ENCODE measurements at places on chromosomes 3 and 15. TPM values are rescaled to one million over a fixed set of nuclear protein-coding genes. Genes with fewer than 3 reads are reported as not detected.

DNA sequence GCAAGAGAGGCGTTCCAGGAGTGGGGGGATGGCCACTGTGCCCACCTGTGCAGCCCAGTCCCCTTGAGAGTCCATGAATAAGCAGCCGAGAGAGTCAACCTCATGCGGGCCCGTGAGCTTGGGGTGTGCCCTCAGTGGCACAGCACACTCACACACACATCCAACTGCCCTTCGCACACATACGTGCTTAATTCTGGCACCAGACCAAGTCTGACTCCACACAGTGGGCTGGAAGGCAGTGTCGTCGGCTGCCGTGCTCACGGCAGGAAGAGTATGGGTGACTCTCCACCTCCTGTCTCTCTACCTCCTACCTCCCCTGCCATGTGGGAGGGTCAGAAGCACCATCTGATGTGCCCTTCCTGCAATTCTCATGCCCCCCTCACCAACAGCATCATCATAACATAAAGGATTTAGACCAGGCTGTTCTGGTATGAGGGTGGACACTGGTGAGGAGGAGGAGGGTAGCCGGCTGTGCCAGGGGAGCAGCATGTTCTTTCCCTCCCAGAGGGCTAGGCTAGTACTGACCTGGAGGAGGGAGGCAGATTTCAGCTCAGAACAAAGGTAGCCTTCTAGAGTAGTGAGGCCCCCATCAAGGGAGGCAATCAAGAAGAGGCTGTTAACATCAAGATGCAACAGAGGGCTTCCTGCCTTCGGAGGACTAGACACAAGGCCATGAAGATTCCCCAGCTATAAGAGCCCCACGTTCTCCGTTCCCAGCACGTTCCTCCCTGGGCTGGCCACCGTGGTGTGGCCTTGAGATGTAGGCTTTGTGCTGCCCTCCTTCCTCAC, 5.3 kb upstream of the STRA6 start:
- no peaks in the 10 kb centered on the region for H3K27me3 ChIP-seq
- H3K27ac ChIP-seq = no peak overlapping the region
- no peak for DNase-seq
- H3K4me3 ChIP-seq = no peak overlapping the region

GRCh38 chr3:72412340-72412956, 435.8 kb downstream of the SHQ1 start:
- no peak for DNase-seq
- H3K27ac ChIP-seq = no peak overlapping the region
- H3K27me3 ChIP-seq = no peaks in the 10 kb centered on the region

GMNC gene
- not detected for total RNA-seq

DNAH12 gene
- not detected for total RNA-seq

DNA sequence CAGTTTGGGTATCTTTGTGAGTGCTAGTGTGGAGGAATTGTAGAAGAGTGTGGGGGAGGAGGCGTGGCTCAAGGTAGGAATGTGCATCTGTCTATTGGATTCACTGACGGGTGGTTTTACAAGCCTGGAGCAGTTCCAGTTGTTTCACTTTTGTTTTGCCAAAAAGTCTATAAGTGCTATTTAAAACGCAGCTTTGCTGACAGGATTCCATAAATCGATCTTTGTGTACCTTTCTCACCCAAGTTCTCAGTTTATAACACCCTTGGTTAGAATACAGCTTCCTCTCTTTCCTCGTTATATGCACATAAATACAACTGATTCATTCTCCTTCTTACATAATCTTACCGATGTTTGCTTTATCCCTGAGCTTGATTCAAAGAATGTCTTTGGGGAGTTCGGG, 123.2 kb upstream of the UBE2E2 start:
- H3K27me3 ChIP-seq = no peaks in the 10 kb centered on the region
- H3K27ac ChIP-seq = no peak overlapping the region
- no peaks in the 10 kb centered on the region for H3K4me1 ChIP-seq
- no peak overlapping the region for H3K4me3 ChIP-seq

GRCh38 chr3:152266221-152266995, 2.3 kb upstream of the MBNL1 start:
- H3K4me1 ChIP-seq = peaks cover 47% of the 10 kb centered on the region
- peak overlapping the region; percentile 97 for H3K27ac ChIP-seq
- H3K4me3 ChIP-seq = no peak overlapping the region
- no peaks in the 10 kb centered on the region for H3K36me3 ChIP-seq

GRCh38 chr15:80495401-80495942, 91.3 kb downstream of the ARNT2 start:
- H3K27ac ChIP-seq = no peak overlapping the region
- no peaks in the 10 kb centered on the region for H3K27me3 ChIP-seq
- H3K4me3 ChIP-seq = no peak overlapping the region
- no peaks in the 10 kb centered on the region for H3K4me1 ChIP-seq
- no peak for DNase-seq

NPRL2 gene
- 6.7 TPM for total RNA-seq

- no peaks in the 10 kb centered on the region for H3K27me3 ChIP-seq
- no peaks in the 10 kb centered on the region for H3K36me3 ChIP-seq
- H3K4me1 ChIP-seq = no peaks in the 10 kb centered on the region
- H3K4me3 ChIP-seq = no peak overlapping the region
- no peak overlapping the region for H3K27ac ChIP-seq
Measured at GRCh38 chr3:196886144-196886543, 18.4 kb downstream of the SENP5 start.

DNA sequence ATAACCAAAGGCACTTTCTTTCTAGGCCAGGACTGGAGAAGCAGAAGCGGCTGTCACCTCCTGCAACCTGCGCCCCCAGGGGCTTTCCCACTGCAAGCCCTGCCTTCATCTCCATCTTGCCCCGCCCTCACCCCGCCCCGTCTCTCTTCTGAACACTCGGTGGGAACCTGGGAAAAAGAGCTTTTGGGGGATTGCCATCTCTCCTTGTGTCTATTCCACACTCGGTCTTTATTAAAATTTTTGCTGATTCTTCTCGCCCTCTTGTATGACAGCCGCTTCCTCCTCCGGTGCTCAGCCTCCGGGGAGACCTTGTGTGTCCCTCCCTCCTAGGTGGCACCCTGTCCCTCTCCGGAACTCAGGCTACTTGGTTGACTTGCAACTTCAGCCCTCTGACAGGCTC, 41.9 kb upstream of the SPESP1 start:
- H3K4me1 ChIP-seq = no peaks in the 10 kb centered on the region
- no peak overlapping the region for H3K27ac ChIP-seq
- no peak for DNase-seq
- H3K4me3 ChIP-seq = no peak overlapping the region
- no peaks in the 10 kb centered on the region for H3K36me3 ChIP-seq
- peaks cover 5% of the 10 kb centered on the region for H3K27me3 ChIP-seq

- DNase-seq = no peak
- peak overlapping the region; percentile 5 for H3K27ac ChIP-seq
- no peaks in the 10 kb centered on the region for H3K36me3 ChIP-seq
- H3K4me1 ChIP-seq = no peaks in the 10 kb centered on the region
- no peak overlapping the region for H3K4me3 ChIP-seq
Measured at GRCh38 chr15:99132634-99133287, 27.9 kb downstream of the SYNM start.

- no peak for DNase-seq
- H3K27me3 ChIP-seq = no peaks in the 10 kb centered on the region
- H3K4me3 ChIP-seq = no peak overlapping the region
- H3K4me1 ChIP-seq = no peaks in the 10 kb centered on the region
- H3K27ac ChIP-seq = no peak overlapping the region
- H3K36me3 ChIP-seq = no peaks in the 10 kb centered on the region
Measured at GRCh38 chr15:53910852-53911251, 67.4 kb upstream of the UNC13C start.

DNA sequence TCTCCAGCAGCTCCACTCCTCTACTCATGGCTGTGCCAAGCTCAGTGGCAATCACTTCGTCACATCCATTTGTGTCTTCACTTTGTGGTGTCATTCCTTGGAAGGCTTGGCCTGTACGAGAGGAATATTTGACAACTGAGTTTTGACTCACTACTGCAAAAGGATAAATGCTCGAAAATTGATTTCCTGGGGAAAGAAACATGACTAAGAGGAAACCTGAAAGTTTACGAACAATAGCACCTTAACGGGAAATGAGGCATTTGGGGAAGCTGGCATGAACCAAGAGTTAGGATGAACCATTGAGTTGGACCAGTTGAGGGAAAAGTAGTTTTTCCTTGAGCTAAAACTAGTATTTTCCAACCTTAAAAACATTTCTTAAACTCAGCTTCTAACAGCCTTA, 74.2 kb upstream of the ABHD17C start:
- H3K27ac ChIP-seq = no peak overlapping the region
- no peak overlapping the region for H3K4me3 ChIP-seq

DNA sequence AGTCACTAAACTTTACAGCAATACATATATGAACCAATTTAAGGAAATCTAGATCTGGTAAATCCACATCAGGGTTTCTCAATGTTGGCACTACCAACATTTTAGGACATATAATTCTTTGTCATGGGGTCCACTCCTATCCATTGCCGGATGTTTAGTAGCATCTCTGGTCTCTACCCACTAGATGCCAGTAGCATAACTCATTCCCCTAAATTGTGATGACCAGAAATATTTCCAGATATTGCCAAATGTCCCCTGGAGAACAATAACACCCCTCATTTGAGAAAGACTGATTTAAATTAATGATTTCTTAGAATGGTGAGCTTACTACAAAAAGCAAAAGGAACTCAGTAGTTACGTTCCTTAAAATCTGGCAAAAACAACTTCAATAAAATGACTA, 23.1 kb upstream of the ANKRD28 start:
- H3K4me1 ChIP-seq = no peaks in the 10 kb centered on the region
- H3K4me3 ChIP-seq = no peak overlapping the region
- DNase-seq = no peak

- H3K36me3 ChIP-seq = no peaks in the 10 kb centered on the region
- H3K4me1 ChIP-seq = no peaks in the 10 kb centered on the region
- DNase-seq = no peak
- H3K4me3 ChIP-seq = no peak overlapping the region
- H3K27me3 ChIP-seq = no peaks in the 10 kb centered on the region
Measured at GRCh38 chr15:82763361-82764116, 42.3 kb downstream of the FSD2 start.

- H3K4me3 ChIP-seq = no peak overlapping the region
- no peak for DNase-seq
- no peaks in the 10 kb centered on the region for H3K27me3 ChIP-seq
- peaks cover 7% of the 10 kb centered on the region for H3K36me3 ChIP-seq
Measured at GRCh38 chr3:47669026-47669749, 90.5 kb upstream of the CSPG5 start.

MED12L gene
- under 0.01 TPM for total RNA-seq

DNA sequence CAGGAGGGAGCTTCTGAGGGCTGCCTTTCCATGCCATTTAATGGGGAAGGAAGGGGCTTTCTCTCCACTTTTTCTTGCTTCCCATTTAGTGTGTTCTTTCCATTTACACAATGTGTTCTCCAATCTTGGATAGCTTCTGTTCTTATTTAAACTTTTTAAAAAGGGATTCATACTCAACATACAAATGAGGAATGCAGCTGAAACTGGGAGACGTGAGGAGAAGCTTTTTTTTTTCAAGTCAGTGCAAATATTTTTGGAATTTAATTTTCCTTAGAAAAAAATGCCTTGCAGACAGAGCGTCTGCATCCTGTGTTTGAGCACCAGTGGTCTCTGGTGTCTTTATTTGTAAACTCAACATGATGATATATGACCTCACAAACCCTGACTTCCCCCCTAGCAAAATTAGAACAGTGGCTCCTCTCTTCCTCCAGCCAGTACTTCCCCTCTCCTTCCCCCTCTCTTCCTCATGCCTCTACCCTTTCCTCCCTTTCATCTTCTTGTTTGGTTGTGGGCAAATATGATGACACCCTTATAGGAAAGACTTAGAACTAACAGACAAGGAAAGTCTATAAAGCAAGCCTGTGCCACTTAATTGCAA, 48.1 kb upstream of the PCSK6 start:
- no peaks in the 10 kb centered on the region for H3K36me3 ChIP-seq
- DNase-seq = no peak
- H3K27me3 ChIP-seq = no peaks in the 10 kb centered on the region
- no peak overlapping the region for H3K4me3 ChIP-seq
- H3K4me1 ChIP-seq = no peaks in the 10 kb centered on the region
- H3K27ac ChIP-seq = no peak overlapping the region

DNA sequence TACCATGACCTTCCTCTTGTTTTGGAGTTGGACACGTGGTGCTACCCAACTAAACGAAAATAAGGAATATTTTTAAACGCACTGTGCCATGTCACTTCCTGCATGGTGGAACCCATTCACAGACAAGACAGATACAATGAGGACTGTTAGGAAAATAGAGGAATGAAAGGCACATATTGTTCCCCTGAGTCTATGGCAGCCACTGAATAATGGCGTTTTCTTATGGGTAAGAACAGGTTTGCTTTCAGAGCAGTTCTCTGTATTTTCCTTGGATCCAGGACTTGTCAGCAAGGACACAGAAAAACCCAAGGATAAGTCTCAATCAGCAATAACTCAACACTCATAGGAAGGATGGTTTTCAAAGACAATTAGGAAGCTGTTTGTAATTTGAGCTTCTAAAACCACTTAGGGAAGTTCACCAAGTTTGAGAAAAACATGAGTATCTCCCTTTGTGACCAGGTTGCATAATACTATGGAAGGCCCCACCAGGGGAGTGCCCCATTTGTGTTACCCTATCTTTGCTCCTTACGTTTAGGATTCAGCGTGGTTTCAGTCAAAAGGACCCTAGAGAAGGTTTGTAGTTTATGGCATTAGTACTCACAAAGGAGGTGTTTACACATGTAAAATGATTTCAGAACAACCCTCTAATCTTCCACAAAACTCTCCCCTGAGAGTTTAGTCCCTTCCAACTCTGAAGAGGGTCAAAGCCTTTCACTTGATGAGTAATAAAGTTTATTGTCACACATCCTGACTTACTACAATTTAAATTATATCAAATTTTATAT, 487.2 kb upstream of the ATP11B start:
- H3K27me3 ChIP-seq = no peaks in the 10 kb centered on the region
- H3K4me1 ChIP-seq = no peaks in the 10 kb centered on the region
- no peaks in the 10 kb centered on the region for H3K36me3 ChIP-seq
- DNase-seq = no peak
- no peak overlapping the region for H3K4me3 ChIP-seq

IGSF10 gene
- total RNA-seq = 0.37 TPM

- peaks cover 19% of the 10 kb centered on the region for H3K36me3 ChIP-seq
- H3K4me3 ChIP-seq = no peak overlapping the region
- no peaks in the 10 kb centered on the region for H3K27me3 ChIP-seq
- DNase-seq = no peak
- H3K27ac ChIP-seq = no peak overlapping the region
- H3K4me1 ChIP-seq = peaks cover 5% of the 10 kb centered on the region
Measured at GRCh38 chr3:48405971-48406370, 23.9 kb downstream of the PLXNB1 start.

CLDN1 gene
- 0.37 TPM for total RNA-seq

DNA sequence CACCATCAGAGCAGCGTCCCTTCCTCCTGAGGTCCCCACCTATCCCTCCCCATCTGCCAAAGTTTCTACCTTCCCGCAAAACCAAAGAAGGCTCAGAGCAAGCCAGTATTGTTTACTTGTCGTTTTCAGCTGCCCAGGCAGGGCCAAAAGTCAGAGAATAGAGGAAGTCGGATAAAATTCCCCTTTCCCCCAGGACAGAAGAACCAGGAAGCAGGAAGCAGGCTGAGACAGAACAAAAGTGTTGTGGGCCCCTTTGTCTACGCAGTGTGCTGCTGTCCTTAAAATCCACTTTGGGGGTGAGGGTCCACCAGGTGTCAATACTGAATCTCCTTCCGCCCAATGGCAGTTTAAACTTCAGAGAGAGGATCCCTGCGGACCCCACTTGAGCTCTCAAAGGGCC, 18.5 kb upstream of the RPL32 start:
- no peak for DNase-seq
- H3K4me1 ChIP-seq = no peaks in the 10 kb centered on the region
- H3K27ac ChIP-seq = no peak overlapping the region
- no peaks in the 10 kb centered on the region for H3K27me3 ChIP-seq
- H3K4me3 ChIP-seq = no peak overlapping the region
